Natural killer cell treated with Interleukin-12 subunit alpha and Interleukin-12 subunit beta and Interleukin-15 and Interleukin-18, amount 100 ng/mL, for 72 hours (primary cell): ENCODE measurements at places on chromosomes 5 and 9. TPM values are rescaled to one million over a fixed set of nuclear protein-coding genes. Genes with fewer than 3 reads are reported as not detected.

DNA sequence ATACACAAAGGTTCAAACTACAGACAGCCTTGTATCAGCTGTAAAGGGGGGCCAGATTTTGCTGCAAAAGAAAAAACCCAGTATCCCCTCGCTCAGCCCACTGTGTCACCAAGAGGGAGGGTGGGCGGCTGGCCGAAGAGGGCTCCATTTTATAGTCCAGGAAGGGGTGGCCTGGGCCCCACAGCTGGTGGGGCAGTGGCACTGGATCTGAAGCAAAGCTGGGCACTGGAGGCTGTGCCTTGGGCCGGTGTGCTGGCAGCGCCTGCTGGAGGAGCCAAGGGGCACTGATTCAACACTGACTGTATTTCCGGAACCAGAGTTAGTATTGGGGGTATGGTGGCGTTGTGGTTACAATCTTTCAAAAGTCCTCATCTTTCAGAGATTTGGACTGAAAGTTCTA is 9.1 kb downstream of the BRD3 start:
- no peak for DNase-seq

GRCh38 chr9:35745569-35745968 is 3.5 kb downstream of the GBA2 start:
- DNase-seq: no peak

The HAVCR1 gene
- total RNA-seq: 26.5 TPM

GRCh38 chr5:112306956-112307355 is 112.1 kb downstream of the EPB41L4A start:
- DNase-seq: no peak

The CCDC183 gene
- total RNA-seq: 0.38 TPM

DNA sequence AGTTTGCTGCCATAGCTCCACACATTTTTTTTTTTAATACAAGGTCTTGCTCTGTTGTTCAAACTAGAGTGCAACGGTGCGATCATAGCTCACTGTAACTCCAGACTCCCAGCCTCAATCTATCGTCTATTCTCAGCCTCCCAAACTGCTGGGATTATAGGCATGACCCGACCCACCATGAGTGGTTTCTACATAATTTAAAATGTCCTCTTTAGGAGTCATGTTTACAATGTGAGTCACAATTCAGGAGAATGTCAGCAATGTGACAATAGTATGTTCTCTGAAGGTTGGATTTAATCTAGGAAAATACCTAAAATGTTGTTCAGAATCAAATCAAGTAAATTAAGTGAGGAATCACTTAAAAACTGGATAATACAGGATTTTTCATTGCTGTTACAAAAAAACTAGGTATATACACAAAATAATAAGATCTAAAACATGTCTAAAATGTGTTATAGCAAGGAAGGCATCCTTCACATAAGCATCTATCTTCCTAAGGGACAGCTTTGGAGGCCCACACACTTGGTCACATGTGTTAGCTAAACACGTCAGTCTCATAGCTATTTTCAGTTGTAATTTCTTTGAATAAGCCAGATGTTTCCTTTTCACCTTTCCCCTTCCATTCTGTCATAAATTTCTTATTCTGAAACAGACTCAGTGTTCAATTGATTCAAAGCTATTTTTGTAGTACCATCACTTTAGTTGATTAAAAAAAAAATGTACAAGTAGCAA is 30.0 kb upstream of the ELAVL2 start:
- DNase-seq: no peak

DNA sequence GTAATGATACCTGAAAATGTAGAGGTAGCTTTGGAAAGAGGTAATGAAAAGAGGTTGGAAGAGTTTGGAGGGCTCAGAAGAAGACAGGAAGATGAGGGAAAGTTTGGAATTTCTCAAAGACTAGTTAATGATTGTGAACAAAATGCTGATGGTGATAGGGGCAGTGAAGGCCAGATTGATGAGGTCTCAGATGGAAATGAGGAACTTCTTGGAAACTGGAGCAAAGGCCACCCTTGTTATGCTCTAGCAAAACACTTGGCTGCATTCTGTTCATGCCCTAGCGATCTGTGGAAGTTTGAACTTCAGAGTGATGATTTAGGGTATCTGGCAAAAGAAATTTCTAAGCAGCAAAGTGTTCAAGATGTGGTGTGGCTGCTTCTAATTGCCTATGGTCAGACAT is 161.2 kb upstream of the SPEF2 start:
- no peak for DNase-seq

The TTC23L gene
- not detected for total RNA-seq

The MOB3B gene
- 0.11 TPM for total RNA-seq

GRCh38 chr5:60403343-60404006 is 296.5 kb downstream of the DEPDC1B start:
- no peak for DNase-seq

The DRD1 gene
- not detected for total RNA-seq

The ADCY2 gene
- total RNA-seq: not detected

DNA sequence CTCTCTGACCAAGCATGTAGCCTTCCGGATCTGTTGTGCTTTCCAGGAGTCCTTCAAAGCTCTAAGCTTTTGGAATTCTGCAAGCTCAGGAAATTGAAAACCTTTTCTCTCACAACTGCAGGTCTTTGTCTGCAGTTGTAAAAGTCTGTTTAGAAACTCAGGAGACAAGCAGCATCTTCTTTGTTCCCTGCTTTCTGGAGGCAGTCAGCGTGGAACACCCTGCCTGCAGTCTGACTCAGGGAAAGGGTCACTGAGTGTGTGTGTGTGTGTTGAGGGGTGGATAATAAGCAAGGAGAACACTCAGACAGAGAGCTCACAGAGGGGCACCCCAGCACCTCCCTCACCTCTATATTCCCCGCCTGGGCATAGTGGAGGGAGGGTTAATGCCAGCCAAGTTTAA is 29.1 kb downstream of the KCNIP1 start:
- peak; percentile 13 for DNase-seq

The PCAT7 gene
- not detected for total RNA-seq

The FOXD4L5 gene
- total RNA-seq: 0.21 TPM

The CDKN2A gene
- total RNA-seq: 3.9 TPM

The ZNF454 gene
- total RNA-seq: not detected

DNA sequence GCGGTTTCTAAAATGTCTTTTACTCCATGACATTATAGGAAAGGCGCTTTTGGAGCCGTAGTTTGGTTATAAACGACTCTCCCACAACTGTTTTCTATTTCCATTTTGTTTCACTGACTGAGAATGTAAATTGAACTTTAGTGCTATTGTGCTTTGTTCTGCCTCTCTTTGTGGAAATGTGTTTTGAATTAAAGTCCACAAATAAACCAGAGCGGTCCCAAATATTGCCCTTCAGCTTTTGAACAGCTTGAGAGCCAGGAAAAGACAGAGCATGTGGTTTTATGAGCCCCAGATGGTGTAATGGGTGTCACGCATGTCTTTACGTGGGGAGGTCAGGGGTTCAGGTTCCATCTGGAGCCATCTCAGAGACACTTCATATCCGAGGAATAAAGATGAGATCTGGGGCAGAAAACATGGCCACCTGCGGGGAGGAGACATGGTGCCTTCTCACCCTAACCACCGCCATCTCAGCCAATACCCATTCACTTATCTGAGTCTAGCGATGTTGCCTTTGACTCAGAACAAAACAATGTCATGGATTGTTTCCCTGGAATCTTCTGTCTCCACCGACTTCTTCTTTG is 42.5 kb upstream of the ROR2 start:
- no peak for DNase-seq

- DNase-seq: no peak
These were observed 17.3 kb downstream of the PRKAA1 start for GRCh38 chr5:40780858-40781257.

The MLANA gene
- not detected for total RNA-seq

GRCh38 chr9:87107072-87107471 is 159.8 kb upstream of the GAS1 start:
- no peak for DNase-seq

- DNase-seq: peak; percentile 49
These were observed 5.9 kb downstream of the AK1 start for GRCh38 chr9:127871531-127871930.

DNA sequence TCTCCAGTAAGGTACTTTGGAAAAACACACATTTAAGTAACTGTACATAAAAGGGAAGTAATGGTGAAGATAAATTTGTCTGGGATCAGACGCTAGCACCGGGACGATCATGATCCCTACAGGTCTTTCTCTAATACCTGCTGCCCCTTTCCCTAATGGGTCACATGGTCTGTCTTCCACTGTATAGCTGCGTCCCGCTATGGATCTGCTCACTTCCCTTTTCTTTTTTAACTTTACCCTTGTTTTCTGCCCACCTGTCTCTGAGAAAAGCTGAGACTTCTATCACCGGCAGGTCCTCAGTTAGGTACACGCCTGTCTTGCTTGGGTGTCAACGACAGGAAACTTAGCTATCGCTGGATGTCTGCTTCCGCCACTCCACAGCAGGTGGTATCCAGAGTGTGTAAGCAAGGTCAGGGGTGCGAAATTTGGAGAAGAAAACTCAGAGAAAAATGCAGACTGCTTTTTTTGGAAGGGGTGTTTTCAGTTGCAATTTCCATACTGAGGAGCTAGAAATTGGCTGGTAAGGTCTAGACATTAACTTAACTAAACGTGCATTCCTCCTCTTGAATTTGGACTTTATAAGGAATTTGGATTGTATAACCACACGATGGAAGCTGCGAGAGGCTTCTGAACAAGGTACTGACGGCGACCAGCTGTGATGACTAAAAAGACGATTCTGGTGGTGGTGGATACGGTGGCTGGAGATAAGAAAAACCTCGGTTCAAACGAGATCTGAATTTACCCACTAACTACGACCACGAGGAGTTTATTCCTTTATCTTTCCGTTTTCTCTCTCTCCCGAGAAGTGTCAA is 1.1 kb upstream of the ICE1 start:
- DNase-seq: no peak

The ANKRD34B gene
- not detected for total RNA-seq

- no peak for DNase-seq
These were observed 116.6 kb upstream of the ABCA1 start for GRCh38 chr9:105044518-105044917.

The PCDHGA6 gene
- 0.73 TPM for total RNA-seq
